ENCODE measurements at places on chromosomes 12 and 14.

DNA sequence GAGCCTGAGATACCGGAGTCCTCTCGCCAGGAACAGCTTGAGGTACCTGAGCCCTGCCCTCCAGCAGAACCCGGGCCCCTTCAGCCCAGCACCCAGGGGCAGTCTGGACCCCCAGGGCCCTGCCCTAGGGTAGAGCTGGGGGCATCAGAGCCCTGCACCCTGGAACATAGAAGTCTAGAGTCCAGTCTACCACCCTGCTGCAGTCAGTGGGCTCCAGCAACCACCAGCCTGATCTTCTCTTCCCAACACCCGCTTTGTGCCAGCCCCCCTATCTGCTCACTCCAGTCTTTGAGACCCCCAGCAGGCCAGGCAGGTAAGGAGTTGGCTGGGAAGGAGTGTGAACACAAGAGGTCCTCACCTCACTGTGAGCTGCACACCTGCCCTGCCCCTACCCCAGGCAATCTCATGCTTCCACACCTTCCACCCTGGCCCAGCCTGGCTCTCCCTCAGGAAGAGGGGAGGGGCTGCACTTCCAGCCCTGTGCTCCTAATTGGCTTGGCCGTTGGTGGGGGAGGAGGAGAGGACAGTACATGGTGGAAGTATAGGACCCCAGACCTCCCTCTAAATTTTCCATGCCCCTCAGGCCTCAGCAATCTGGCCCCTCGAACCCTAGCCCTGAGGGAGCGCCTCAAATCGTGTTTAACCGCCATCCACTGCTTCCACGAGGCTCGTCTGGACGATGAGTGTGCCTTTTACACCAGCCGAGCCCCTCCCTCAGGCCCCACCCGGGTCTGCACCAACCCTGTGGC, 6.2 kb downstream of the C1QL4 start:
- no peak for DNase-seq

DNA sequence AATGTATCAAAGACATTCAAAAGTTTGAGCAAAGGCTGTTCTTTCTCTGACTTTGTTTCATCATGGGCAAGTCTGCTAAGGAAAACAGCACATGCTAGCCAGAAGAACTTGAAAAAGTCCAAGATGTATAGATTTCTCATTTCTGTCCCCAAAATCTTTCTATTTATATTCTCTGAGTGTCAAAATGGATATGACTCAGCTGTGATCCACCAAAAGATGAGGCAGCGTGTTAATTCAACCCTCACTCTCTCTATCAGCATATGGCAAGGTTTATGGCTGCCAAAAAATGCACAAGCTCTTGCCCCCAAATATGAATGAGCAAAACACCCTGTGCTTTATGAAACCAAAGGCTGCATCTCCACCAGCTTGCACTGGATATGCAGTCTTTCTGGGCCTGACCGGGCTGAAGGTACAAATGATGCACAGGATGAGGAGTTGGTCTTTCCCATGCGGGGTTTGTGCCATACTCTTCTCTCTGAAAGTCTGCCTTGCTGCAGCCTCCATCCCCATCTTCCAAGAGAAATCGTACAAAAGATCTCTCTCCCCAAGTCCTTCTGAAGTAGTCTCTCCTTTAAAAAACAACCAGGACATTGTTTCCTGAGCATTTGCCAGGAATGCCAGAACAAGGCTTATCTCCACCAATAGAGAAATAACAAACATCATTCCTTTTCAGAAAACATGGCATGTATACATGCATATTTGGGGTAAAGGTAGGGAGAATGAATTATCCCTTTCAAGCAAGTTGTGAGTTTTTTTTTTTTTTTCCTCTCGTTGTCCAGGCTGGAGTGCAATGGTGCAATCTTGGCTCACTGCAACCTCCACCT, 203.4 kb downstream of the TMX1 start:
- no peak for DNase-seq

DNA sequence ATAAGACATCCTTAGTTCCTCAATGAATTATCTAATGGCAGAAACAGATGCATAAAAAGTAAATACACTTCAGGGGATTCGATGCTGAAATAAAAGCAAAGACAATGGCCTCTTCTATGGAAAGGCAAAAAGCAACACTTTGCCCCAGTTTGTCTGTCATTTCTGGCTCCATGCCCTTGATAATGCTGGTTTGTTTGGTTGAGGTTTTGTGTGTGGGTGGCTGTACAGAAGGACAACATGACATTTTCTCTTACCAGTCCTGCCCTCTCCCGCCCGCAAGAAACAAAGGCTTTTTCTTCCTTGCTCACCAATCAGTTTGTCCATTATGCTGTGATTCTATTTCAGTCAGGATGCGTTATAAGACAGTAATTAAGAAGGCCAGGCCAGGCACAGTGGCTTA, 18.1 kb upstream of the WDR89 start:
- no peak for DNase-seq

DNA sequence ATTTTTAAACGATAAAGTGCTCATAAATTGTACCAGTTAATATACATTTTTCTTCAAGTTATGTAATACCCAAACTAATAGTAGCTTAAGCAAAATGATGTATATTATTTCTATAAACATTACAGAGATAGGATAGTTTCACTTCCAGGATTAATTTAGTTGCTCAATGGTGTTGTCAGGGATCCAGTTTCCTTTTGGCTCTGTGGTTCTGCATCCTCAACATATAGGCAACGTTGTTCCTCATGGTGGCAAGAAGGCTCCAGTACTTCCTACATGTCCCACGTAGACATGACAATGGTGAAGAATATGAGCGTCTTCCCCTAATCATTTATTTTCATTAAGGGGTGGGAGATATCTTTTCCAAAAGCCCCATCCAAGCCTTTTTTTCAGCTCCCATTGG, 60.7 kb upstream of the DCD start:
- DNase-seq = no peak

GRCh38 chr14:31560759-31561154, 447 bp upstream of the NUBPL start:
- DNase-seq = no peak

DNA sequence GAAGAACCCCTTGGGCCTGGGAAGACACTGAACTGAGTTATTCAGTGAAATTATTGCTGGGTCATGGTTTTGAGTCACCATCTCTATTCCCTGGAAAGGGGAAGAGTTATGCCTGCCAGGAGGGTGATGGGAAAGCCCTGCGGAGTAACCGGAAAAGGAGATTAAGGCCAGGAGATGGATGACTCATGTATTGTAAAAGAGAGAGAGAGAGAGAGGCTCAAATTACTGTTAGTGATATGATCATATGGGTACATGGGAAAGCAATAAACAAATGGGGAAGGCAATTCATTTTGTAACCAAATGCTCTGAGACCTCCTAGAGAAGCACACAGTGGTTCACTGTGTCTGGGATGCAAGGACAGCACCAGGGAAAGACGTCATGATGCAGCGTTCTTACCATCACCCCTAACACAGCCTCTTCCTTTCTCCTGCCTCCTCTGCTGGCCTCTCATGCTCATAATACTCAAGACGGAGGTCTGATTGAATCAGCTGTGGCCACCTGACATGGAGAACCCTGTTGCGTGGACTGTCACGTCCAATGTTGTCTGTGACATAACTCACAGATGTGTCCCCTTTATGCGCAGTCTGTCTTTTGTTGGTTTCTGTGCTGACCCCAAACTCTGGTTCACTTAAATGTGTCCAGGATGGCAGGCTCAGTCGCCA, 243.7 kb downstream of the TMEM132D start:
- no peak for DNase-seq

DNA sequence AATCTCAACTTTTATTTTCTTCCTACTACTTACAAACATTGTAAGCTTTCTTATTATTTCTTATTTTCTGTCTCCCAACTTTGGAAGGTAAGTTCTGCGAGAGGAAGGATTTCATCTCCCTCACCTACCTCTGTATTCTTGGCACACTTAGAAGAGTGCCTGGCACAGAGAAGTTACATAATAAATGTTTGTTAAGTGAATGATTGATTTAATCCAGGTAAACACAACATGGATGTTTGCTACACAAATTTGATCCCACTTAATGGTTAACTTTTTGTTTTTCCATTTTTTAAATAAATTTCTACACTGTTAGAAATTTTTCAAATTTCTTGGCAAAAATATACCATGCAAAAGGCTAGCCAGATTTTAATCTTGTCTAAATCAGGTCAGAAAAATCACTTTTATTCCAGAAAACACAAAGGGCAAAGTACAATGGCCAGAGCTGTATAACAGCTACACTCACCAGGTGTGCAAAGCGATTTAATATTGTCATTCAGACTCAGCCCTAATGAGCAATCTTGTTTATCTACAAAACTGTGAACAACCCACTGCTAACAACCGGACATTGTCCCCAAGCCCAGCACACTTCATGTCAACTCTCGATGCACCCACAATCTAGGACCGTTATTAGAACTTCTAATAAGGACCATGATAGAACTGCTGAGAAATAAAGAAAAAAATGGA, 222.1 kb upstream of the EEA1 start:
- DNase-seq = no peak

DNA sequence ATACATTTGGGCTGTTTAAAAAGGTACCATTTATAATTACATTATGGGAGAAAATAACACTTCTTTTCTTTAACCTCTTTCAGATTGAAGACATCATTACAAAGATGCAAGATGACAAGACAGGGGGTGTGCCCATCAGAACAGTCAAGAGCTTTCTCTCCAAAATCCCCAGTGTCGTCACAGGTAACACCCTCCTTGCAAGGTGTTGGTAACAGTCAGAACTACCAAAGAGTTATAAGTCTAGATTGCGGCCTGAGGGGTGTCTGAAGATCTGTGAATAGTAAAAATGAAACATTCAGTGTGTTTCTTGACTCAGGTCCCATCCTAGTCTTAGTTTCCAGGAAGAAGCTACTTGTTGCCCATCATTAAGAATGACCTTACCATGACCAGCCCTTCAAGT, 419.8 kb downstream of the RGS6 start:
- DNase-seq = no peak

GRCh38 chr12:130119241-130119861, 42.9 kb upstream of the FZD10 start:
- DNase-seq = no peak

GRCh38 chr12:87119713-87120112, 863.5 kb upstream of the MGAT4C start:
- no peak for DNase-seq

- DNase-seq = no peak
Observed at GRCh38 chr12:127579446-127579845, 687.5 kb upstream of the TMEM132C start.

DNA sequence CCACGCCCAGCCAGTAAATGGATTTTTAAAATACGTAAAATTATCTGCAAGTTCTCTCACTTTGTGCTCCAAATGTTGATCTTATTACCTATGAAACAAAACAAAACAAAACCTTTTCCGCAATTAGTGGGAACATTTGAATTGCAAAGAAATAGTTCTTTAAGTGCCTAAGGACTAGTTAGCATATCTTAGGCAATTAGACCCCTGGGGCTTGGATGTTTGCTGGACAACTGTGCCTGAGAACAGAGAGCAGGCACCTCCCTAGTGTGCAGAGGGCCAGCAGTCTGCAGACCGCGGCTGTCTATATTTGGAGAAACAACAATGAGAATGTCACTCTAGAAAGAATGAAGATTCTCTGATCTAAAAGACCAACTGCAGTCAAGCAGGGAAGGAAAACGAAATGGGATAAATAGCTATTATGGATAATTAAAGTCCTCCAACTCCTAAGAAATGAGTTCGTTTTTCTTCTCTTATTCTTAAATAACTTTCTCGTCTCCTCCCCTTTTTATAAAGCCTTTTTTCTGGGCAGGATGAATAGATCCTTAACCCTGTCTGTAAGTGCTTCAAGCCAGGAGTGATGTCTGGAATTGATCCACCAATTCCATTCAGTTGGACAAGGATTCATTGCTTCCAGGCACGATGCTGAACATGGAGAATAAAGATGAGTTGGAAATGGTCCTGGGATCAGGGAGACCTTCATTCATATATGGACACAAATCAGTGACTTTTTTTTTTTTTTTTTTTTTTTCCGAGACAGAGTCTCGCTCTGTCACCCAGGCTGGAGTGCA, 16.2 kb downstream of the SLC17A8 start:
- no peak for DNase-seq

DNA sequence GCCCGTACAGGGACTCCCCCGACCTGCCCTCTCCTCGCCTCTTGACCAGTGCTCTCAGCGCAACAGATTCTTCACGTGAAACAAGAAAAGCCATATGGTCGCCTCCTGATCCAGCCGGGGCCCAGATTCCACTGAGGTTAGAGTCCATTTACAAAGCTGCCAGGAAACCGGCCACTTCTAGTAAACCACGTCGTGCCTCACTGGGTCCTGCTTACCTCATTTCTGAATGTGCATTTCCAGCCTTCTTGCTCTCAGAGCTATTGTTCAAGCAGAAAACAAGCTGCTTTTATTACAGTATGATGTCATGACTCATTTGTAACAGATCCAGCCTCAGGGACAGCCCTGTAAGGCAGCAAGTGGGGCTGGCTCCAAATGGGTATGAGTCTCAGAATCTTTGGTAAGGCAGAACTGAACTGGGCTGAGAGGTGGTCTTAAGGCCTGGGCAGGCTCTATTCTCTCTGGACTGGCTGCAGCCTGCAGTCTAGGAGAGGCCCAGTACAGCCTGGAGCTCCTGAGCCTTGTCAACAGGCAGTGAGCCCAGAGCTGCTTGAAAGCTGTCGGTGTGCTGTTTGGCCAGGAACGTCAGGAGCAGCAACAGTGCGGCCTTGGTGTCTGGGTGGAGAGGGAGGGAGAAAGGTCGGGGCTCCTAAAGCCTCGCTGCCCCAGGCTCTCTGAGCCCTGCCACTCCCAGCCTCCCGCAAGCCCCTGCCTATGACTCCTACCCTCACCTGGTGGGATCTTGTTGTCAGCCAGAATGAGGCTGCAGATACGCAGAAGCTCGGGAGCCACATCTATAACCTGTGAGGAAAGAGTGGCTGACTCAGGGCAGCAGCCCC, 8.3 kb downstream of the REC8 start:
- no peak for DNase-seq

DNA sequence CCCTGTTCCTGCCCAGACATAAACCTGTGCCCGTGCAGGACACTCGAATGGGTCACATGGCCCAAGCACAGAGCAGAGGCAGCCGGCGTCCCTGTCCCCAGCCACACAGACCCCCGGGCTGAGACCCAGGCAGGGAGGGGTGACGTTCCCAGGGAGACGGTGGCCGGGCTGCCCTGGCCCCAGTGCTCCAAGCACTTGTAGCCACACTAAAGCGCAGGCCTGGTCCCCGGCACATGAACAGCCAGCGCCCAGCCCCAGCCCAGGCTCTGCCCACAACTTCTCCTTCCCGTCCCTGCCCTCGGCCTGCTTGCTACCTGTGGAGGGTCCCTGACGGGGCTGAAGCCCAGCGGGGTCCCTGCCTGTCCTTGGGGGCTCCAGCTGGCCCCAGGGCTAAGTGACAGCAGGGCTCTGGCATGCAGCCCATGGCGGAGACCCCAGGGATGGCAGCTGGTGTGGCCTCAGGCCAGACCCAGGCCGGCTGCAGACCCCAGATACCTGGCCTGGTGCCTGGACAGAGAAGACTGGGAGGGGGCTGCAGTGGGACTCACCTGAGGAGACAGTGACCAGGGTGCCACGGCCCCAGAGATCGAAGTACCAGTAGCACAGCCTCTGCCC, 338.4 kb downstream of the TMEM121 start:
- DNase-seq = no peak
